ENCODE measurements at places on chromosomes 1 and 21.

- no peak overlapping the region for H3K27ac ChIP-seq
- no peak for DNase-seq
- H3K4me1 ChIP-seq: no peaks in the 10 kb centered on the region
These were observed 25.1 kb upstream of the ZNF362 start for GRCh38 chr1:33231166-33231565.

- peak overlapping the region; percentile 76 for H3K4me3 ChIP-seq
- no peaks in the 10 kb centered on the region for H3K36me3 ChIP-seq
- no peak overlapping the region for H3K27ac ChIP-seq
- DNase-seq: no peak
- no peaks in the 10 kb centered on the region for H3K27me3 ChIP-seq
These were observed 746 bp downstream of the MIS18A start for GRCh38 chr21:32278103-32278502.

- no peak overlapping the region for H3K4me3 ChIP-seq
- H3K27ac ChIP-seq: no peak overlapping the region
- no peaks in the 10 kb centered on the region for H3K27me3 ChIP-seq
These were observed 187.3 kb downstream of the ATP6V1G3 start for GRCh38 chr1:198352975-198353695.

DNA sequence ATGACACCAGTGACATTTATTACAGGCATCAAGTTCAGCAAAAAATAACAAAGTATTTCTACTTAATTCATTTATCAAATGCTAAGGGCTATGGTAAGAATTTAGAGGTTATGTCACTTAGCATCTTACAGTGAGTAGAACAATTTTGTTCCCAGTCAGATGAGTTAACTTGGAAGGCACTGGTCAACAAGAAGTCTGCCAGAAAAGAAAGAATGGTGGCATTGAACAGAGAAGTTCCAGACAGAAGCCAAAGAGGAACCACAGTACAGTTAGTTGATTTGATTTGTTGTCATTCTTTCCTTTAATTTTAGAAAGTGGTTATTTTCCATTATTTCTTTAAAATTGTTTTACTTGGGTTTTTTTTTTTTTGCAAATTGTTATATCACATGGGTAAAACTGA lies 232.2 kb upstream of the PKN2 start:
- no peak for DNase-seq
- no peak overlapping the region for H3K27ac ChIP-seq
- no peaks in the 10 kb centered on the region for H3K36me3 ChIP-seq
- H3K4me1 ChIP-seq: no peaks in the 10 kb centered on the region

DNA sequence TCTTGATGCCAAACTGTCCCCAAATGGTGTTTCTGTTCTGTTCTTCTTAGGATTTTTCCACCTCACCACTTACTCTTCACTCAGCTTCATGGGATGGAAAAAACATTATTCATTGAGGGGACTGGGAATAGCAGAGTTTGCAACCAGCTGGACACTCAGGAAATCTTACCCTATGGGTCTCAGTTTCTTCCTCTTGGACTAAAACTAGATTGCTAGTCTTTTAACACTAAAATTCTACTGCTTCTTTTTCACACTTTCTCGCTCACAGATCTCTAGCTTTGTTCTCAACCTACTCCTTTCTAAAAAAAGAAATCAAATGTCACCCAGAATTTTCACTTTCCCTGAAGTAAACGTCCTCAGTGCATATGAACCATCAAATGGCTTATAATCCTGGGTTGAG lies 4.8 kb downstream of the KMO start:
- no peaks in the 10 kb centered on the region for H3K27me3 ChIP-seq
- no peak for DNase-seq
- H3K4me1 ChIP-seq: no peaks in the 10 kb centered on the region
- no peaks in the 10 kb centered on the region for H3K36me3 ChIP-seq
- no peak overlapping the region for H3K4me3 ChIP-seq

DNA sequence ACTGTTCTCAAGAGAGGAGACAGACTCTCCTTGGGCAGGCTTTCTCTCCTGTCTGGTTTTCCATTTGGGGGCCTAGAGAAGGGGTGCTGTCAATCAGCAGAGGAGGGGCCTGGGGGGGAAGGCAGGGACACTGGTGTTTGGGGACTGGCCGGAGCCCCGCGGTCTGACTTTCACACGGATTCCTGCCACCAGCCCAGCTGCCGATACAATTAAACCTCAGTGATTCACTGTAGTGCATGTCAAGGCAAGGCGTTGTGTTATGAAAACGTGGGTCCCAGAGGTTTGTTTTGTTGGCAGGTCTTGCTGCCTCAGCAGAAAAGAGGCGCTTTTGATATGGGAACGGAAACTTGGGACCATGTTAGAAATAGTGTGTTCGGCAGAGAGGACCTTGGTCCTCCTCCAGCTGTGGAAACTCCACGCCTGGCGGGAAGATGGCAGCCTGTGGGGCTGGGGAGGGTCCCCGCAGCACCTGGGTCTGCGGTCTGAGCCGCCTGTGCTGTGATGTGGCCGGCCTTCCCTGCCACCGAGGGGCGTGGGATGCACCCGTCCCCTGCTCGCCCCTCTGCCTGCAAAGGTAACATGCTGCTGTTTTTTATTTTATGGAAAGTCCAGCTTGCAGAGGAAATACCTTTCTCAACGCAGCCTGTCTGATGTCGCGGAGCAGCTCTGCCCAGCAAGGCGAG lies 47.6 kb downstream of the SPSB1 start:
- no peak for DNase-seq
- no peaks in the 10 kb centered on the region for H3K36me3 ChIP-seq
- peak overlapping the region; percentile 88 for H3K27ac ChIP-seq

DNA sequence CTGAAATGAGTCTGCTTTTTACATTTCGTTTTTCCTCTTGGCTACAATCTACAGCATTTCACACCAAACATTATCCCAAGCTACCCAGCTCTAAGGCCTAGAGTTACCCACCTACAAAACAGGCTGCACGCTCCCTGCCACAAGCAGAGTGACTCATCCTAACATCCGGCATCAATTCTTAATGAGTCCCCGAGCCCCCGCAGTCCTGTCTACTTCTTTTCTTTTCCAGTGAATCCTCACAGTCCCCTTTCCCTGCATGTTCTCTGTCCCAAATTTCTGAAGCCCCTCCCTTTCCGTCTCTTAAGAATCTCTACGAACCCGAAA lies 650 bp downstream of the PCNX2 start:
- peak overlapping the region; percentile 67 for H3K27ac ChIP-seq
- H3K36me3 ChIP-seq: no peaks in the 10 kb centered on the region
- H3K27me3 ChIP-seq: no peaks in the 10 kb centered on the region
- peak overlapping the region; percentile 93 for H3K4me3 ChIP-seq
- no peak for DNase-seq

GRCh38 chr1:3774276-3774945 lies 1.9 kb downstream of the SMIM1 start:
- H3K36me3 ChIP-seq: peaks cover 1% of the 10 kb centered on the region
- H3K4me3 ChIP-seq: no peak overlapping the region
- no peak for DNase-seq
- H3K27ac ChIP-seq: peak overlapping the region; percentile 19
- H3K4me1 ChIP-seq: peaks cover 10% of the 10 kb centered on the region
- no peaks in the 10 kb centered on the region for H3K27me3 ChIP-seq

DNA sequence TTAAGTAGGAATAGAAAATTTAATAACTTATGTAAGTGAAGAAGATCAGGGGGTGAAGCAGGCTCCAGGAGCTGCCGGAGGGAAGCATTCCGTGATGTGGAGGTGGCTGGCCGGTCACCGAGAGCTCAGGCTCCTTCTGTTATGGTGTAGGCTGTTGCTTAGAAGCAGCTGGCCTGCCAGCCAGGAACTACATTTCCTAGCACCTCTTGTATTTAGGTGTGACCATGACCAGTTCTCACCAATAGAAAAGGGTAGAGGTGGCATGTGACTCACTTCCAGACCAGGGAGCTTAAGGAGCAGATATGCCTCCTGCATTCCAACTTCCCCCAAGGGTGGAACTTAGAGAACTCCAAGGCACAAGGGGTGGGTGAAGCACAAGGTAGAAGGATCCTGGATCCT lies 120.7 kb downstream of the ACTL8 start:
- no peaks in the 10 kb centered on the region for H3K27me3 ChIP-seq
- no peak overlapping the region for H3K4me3 ChIP-seq
- H3K27ac ChIP-seq: no peak overlapping the region
- no peaks in the 10 kb centered on the region for H3K36me3 ChIP-seq
- DNase-seq: no peak

GRCh38 chr1:198278943-198279342 lies 122.1 kb downstream of the NEK7 start:
- H3K27ac ChIP-seq: no peak overlapping the region
- no peaks in the 10 kb centered on the region for H3K27me3 ChIP-seq
- H3K36me3 ChIP-seq: no peaks in the 10 kb centered on the region
- DNase-seq: no peak

All from breast epithelium (tissue), 4 donors.